ENCODE measurements at places on chromosomes 16 and 17. TPM values are rescaled to one million over a fixed set of nuclear protein-coding genes. Genes with fewer than 3 reads are reported as not detected.

- DNase-seq = peak; percentile 70
- peak overlapping the region; percentile 56 for H3K4me3 ChIP-seq
- no peaks in the 10 kb centered on the region for H3K36me3 ChIP-seq
- H3K4me1 ChIP-seq = peaks cover 9% of the 10 kb centered on the region
- H3K27ac ChIP-seq = peak overlapping the region; percentile 58
- H3K27me3 ChIP-seq = peaks cover 5% of the 10 kb centered on the region
These were observed 500 bp downstream of the MAF start for GRCh38 chr16:79599837-79600637.

- no peak overlapping the region for H3K4me3 ChIP-seq
- H3K27me3 ChIP-seq = no peaks in the 10 kb centered on the region
- H3K36me3 ChIP-seq = no peaks in the 10 kb centered on the region
- DNase-seq = no peak
- H3K27ac ChIP-seq = no peak overlapping the region
- H3K4me1 ChIP-seq = no peaks in the 10 kb centered on the region
These were observed 255.5 kb upstream of the RPL38 start for GRCh38 chr17:73947966-73948355.

DNA sequence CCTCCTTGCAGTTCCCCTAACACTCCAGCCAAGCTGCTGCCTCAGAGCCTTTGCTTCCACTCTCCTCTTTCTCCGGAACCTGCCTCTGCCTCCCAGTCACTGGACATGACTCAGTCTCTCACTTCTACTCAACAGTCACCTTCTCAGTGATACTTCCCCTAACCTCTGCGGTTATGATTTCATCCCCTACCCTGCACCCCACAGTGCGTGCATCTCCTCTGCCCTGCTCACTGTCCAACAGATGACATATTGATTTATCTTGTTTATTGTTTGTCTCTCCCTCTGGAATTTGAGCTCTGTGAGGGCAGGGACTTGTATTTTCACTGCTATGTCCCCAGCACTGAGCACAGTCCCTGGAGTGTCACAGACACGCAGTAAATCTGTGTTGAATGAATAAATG is 100.7 kb downstream of the CYLD start:
- DNase-seq = no peak
- H3K4me3 ChIP-seq = no peak overlapping the region
- H3K36me3 ChIP-seq = no peaks in the 10 kb centered on the region
- no peak overlapping the region for H3K27ac ChIP-seq
- no peaks in the 10 kb centered on the region for H3K4me1 ChIP-seq

Gene KRT23
- 43.6 TPM for total RNA-seq

DNA sequence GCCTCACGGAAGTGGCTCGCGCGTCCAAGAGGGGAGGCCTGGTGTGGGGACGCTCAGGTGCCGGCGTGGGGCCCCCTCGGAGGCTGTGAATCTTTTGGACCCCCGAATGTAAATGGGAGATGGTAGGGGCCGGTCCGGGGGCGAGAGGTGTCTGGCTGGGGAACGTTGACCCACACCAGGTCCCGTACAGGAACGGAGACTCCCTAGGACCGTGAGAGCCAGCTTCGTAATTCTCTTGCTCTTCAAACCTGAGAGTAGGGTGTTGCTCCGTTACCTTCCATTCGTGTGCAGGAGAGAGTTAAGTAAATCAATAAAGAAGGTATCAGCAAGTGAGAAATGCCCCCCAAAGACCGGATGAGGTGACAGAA is 481 bp downstream of the LYRM1 start:
- peaks cover 58% of the 10 kb centered on the region for H3K4me1 ChIP-seq
- no peaks in the 10 kb centered on the region for H3K27me3 ChIP-seq
- DNase-seq = no peak
- H3K4me3 ChIP-seq = peak overlapping the region; percentile 68

Gene SLC52A1
- not detected for total RNA-seq

DNA sequence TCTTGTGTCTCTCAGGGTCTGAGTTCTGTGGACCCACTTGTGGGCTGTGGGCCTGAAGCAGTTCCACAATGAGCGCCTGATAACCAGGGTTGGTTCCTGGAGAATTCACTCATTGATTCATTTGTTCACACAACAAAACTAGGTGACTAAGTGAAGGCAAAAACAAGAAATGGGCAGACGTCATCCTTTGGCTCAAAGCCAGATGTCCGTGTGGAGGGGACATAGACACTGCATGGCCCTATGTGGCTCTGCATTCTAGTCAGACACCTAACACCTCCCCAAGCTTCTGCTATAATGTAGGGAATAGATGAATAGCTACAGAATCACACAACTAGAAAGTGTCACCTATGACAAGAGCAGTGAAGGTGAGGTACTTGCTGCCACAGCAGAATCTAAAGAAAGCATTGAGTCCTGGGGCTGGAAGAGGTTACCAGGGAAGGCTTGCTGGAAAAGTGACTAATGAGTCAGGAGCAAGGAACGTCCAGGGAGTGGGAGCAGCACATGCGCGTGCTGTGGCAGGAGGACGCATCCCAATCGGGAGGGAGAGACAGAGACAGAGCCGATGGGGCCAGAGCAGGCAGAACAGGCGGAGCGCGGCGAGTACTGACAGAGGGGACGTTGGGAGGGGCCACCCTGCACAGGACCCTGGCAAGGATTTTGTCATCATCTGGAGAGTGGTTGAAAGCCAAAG is 58.9 kb downstream of the CES1 start:
- H3K27me3 ChIP-seq = no peaks in the 10 kb centered on the region
- no peak overlapping the region for H3K27ac ChIP-seq
- H3K4me3 ChIP-seq = no peak overlapping the region
- DNase-seq = no peak
- no peaks in the 10 kb centered on the region for H3K4me1 ChIP-seq

DNA sequence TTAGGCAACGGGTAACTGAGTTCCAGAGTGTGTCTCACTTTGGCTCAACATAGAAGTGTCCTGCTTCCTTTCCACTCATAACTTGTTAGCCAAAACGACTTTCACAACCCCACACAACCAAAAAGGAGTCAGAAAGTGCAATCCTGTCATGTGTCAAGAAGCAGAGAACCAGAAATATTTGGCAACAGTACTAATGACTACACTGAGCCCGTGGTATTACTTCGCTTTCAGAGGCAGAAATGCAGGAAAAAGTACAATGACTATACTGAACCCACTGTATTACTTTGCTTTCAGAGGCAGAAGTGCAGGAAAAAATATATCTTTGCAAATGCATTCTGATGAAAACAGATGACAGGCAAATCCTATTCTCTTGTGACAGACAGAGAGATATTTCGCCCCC is 484.6 kb downstream of the KIF2B start:
- H3K4me1 ChIP-seq = no peaks in the 10 kb centered on the region
- no peak for DNase-seq
- no peak overlapping the region for H3K27ac ChIP-seq

- no peak for DNase-seq
- no peaks in the 10 kb centered on the region for H3K27me3 ChIP-seq
- H3K4me1 ChIP-seq = 0 out of 2 replicates have a peak, but pooled peaks cover 4% of the 10 kb centered on the region
- no peaks in the 10 kb centered on the region for H3K36me3 ChIP-seq
These were observed 18.4 kb downstream of the SLC35G3 start for GRCh38 chr17:35175638-35176415.

DNA sequence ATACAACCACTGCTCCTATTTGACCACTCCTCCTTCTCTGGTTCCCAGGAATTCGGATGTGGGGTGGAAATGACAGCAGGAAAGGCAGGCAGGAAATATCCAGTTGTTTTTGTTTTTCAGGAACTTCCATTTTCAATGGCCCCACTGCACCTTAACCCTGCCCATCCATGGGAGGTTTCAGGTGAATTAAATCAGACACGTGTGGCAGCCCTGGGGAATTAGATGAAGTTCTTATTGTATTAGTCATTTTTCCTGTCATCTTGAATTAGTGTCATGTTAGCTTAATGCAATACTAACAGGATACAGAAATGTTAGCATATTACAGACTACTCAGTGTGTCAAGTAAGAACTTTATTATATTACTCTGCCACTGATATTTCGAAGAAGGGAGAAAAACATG is 146.4 kb downstream of the CHD9NB start:
- no peaks in the 10 kb centered on the region for H3K36me3 ChIP-seq
- no peaks in the 10 kb centered on the region for H3K4me1 ChIP-seq
- H3K27me3 ChIP-seq = no peaks in the 10 kb centered on the region
- no peak for DNase-seq
- H3K27ac ChIP-seq = no peak overlapping the region

DNA sequence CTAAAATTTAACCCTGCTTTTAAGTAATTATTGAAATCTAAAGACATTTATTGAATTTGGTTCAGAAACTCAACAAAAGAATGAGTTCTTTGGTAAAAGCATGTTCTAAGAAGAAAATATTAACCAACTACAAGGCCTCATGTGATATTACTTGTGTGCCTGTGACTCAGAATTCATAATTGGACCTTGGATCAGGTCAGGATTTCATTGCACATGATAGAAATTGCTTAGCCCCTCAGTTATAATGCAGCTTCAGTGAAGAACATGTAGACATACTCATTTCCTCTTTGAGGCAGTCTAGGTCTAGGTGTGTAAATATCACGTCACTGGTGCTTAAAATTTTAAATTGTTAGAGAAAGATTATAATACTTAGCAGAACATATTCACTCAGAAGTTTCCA is 410.0 kb upstream of the SOX9 start:
- H3K27ac ChIP-seq = no peak overlapping the region
- H3K36me3 ChIP-seq = no peaks in the 10 kb centered on the region
- H3K4me1 ChIP-seq = no peaks in the 10 kb centered on the region
- DNase-seq = no peak
- H3K4me3 ChIP-seq = no peak overlapping the region
- H3K27me3 ChIP-seq = no peaks in the 10 kb centered on the region

Gene SCARF1
- total RNA-seq = 0.51 TPM

Gene GP2
- total RNA-seq = not detected

Gene CFAP97D1
- 0.18 TPM for total RNA-seq

DNA sequence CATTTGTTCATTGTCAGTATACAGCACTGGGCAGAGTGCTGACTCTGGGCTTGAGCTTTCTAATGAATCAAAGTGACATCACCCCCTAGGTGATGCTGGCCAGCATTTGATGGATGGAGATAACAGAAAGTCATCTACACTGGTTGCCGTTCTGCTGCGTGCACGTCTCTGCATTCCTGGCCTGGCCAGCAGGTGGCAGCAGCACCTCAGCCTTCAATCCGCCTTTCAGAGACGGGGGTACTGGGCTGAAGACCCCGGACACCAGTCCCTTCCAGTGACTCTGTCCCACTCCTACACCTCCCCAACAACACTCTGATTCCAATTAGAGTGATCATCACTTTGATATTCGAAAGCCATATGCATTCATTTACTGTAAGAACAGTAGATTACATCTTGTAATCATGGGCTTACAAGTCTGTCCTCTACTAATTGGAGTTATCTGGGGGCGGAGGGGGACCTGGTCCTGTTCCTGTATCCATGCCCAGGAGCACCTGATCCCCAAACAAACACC is 6.0 kb downstream of the CPSF4L start:
- no peaks in the 10 kb centered on the region for H3K4me1 ChIP-seq
- no peak overlapping the region for H3K27ac ChIP-seq
- H3K4me3 ChIP-seq = no peak overlapping the region
- DNase-seq = peak; percentile 67
- H3K36me3 ChIP-seq = no peaks in the 10 kb centered on the region
- H3K27me3 ChIP-seq = no peaks in the 10 kb centered on the region

GRCh38 chr16:4935241-4935855 is 1.6 kb downstream of the PPL start:
- peaks cover 1% of the 10 kb centered on the region for H3K36me3 ChIP-seq
- peaks cover 17% of the 10 kb centered on the region for H3K4me1 ChIP-seq
- peak overlapping the region; percentile 77 for H3K4me3 ChIP-seq
- DNase-seq = no peak
- no peaks in the 10 kb centered on the region for H3K27me3 ChIP-seq

Gene KRTAP9-8
- total RNA-seq = not detected

DNA sequence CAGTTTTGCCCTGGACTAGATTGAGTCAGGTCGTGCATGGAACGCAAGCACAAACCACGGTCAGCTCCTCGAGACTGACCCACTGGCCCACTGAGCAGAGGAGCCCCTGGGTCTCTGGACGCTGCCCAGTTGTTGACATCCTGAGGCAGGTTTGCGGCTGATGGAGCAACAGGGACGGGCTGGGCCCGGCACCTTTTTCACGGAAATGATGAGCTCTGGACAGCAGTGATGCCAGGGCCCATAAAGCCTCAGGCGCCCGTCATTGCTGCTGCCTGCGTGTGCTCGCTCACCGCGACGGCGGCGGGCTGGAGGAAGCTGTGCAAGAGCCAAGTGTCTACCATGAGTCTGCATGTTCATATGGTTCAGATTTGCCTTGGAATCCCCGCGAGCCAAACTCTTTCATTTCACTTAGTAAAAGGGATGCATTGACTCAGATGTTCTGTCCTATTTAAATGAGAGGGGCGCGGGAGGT is 30.8 kb upstream of the CRISPLD2 start:
- no peaks in the 10 kb centered on the region for H3K36me3 ChIP-seq
- H3K27ac ChIP-seq = no peak overlapping the region
- no peaks in the 10 kb centered on the region for H3K27me3 ChIP-seq
- no peak for DNase-seq
- H3K4me1 ChIP-seq = no peaks in the 10 kb centered on the region

- H3K27ac ChIP-seq = no peak overlapping the region
- DNase-seq = no peak
- no peaks in the 10 kb centered on the region for H3K27me3 ChIP-seq
- peaks cover 5% of the 10 kb centered on the region for H3K36me3 ChIP-seq
These were observed 55.3 kb upstream of the MTSS2 start for GRCh38 chr16:70740914-70741782.

Gene SPAG5
- 113 TPM for total RNA-seq

Gene PYY
- not detected for total RNA-seq

Gene MAF
- total RNA-seq = 4.2 TPM

DNA sequence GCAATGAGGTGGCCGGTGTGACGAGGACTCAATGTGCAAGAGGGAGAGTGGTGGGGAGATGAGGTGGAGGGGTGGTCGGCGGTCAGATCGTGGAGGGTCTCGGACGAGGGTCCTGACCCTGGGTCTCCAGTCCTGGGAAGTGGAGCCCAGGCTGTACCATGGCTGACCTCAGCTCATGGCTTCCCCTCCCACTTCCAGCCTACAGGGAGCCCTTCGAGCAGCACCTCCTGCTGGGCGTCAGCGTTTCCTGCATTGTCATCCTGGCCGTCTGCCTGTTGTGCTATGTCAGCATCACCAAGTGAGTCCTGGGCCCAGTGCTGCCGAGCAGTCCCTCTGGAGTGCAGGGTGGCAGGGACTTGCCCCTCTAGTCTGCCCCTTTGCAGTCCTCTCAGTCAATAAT is 41.8 kb downstream of the IL4R start:
- H3K4me3 ChIP-seq = no peak overlapping the region
- peaks cover 7% of the 10 kb centered on the region for H3K36me3 ChIP-seq
- H3K4me1 ChIP-seq = no peaks in the 10 kb centered on the region
- peak; percentile 24 for DNase-seq

GRCh38 chr17:50264263-50265113 is 9.8 kb upstream of the TMEM92 start:
- no peaks in the 10 kb centered on the region for H3K36me3 ChIP-seq
- peak; percentile 47 for DNase-seq
- H3K4me3 ChIP-seq = no peak overlapping the region
- no peaks in the 10 kb centered on the region for H3K27me3 ChIP-seq
- no peak overlapping the region for H3K27ac ChIP-seq

GRCh38 chr17:29124135-29124924 is 55.9 kb downstream of the MYO18A start:
- peaks cover 6% of the 10 kb centered on the region for H3K36me3 ChIP-seq
- H3K4me3 ChIP-seq = no peak overlapping the region
- no peak overlapping the region for H3K27ac ChIP-seq

Gene AATF
- 81.7 TPM for total RNA-seq
